Stimulated activated CD4-positive, alpha-beta T cell treated with anti-CD3 and anti-CD28 coated beads, Interleukin-1b, Interleukin-23, amount 100 ng/mL, for 1 hour (primary cell): ENCODE measurements at places on chromosomes 2 and 18.

GRCh38 chr2:110853516-110853915 is 121.1 kb downstream of the ACOXL start:
- DNase-seq: no peak

GRCh38 chr2:14479486-14479885 is 153.0 kb upstream of the LRATD1 start:
- DNase-seq: no peak

- no peak for DNase-seq
Measured at GRCh38 chr2:229714736-229715541, 584 bp upstream of the DNER start.

- DNase-seq: no peak
Measured at GRCh38 chr2:5391362-5391761, 300.8 kb upstream of the SOX11 start.

- no peak for DNase-seq
Measured at GRCh38 chr2:36245651-36246050, 109.9 kb upstream of the CRIM1 start.

DNA sequence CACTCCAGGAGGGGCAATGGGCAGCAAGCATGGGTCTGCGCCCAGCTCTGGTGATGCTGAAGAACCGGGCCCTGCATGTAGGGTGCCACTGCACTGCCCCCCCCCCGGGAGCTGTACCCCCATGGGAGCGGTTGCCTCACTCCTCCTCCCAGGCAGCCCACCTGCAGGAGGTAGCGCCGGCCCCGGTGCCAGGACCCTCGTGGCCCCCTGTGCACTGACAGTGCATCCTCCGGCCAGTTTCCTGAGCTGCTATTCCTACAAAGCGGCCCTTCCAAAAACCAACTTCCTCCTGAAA is 109.4 kb downstream of the ZNF516 start:
- DNase-seq: no peak

DNA sequence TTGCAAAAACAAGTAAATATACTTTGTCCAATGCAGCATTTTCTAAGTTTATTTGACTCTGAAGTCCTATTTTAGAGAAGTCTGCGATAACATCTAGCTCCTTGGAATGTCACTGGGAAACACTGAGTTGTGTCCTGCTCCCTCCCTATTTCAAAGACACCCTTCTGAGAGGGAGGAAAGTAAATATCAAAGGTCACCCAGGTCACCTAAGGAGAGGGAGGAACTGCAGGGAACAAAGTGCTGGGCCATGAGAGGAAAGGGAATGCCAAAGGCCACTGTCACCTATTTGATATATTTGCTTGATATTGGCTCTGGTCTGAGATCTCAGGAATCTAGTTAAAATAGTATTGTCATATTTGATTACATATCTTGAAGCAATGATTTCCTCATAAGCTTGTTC is 201.3 kb downstream of the GCA start:
- no peak for DNase-seq

DNA sequence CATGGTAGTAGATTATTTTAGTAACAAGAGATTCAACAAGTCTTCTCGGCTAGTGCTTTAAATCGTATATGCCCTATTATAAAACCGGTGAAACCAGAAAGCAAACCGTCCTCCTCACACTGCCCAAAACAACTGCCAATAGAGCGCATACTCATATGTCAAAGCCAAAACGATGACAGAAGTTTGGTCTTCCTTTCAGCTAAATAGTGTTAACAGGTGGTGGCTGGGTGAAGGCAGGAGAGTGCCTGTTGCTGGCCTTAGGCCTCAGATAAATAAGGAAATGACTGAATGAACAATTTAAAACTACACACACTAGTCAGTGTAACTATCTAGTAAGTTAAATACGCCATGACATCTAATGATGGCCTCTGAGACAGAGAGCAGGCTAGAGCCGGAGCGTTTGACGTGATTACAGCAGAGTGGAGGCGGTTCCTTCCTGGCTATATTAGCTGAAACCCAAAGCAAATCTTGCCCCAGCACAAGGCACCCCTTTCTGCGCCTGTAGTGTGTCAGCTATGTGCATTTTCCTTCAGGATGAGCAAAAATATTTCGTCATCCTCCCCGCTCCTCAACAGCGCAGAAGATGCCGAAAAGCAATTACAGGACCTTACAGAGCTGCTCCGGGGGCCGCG is 1.6 kb downstream of the LONRF2 start:
- no peak for DNase-seq

DNA sequence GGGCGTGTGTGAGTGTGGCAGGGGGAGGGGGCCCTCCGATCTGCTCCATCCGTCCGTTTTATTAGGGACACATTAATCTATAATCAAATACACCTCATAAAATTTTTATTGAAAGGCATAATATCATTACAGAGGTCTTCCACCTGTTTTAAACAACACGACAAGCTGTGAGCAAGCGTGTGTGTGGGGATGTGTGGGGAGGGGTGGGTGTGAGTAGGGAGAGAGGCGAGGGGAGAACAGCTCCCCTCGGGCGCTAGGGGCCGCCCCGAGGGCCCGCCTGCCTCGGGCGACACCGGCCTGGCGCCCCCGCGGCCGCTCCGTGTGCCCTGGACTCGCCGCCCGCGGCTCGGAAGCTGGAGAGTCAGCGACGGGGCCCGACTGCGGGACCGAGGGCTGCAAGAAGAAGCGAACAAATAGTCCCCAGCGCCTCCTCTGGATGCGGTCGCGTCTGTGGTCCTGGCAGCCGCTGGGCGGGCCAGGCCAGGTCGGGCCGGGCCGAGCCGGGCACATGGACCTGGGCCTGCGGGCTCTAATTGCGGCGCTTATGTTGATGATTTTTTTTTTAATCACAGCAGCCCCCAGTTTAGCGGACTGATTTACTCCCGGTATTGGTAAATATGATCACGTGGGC is 352 bp upstream of the HOXD9 start:
- DNase-seq: no peak

DNA sequence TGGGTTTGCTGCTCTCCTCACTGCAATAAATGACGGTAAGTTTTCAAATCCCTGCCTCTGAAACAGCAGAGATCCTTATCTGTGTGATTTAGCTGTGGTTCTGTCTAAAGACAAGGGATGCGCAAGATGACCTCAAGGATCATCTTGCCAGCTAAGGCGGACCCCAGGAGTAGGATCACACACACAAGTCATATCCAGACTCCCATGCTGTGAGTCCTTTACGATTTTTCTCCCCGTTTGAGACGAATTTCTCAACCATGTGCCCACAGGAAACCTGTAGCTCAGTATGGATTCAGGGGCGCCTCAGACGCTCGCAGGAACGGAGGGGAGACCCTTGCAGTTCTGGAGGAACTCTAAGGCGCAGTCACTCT is 11.1 kb upstream of the DCTN1 start:
- no peak for DNase-seq

GRCh38 chr18:39062426-39062825 is 1496.8 kb upstream of the CELF4 start:
- no peak for DNase-seq

- no peak for DNase-seq
Measured at GRCh38 chr2:164896634-164897355, 55.2 kb upstream of the COBLL1 start.

DNA sequence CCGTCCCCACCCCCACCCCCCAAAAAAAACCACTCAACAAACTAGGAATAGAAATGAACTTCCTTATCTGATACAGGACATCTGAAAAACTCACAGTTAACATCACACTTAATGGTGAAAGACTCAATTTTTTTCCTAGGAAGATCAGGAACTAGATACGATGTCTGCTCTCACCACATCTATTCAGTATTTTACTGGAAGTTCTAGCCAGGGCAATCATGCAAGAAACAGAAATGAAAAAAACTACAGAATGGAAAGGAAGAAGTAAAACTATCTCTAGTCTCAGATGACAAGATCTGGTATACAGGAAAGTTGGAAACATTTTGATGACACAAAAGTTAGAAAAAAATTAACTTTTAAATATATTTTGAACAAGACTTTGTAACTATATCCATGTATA is 114.4 kb upstream of the FZD5 start:
- no peak for DNase-seq

- no peak for DNase-seq
Measured at GRCh38 chr2:148614014-148614321, 30.6 kb upstream of the EPC2 start.

- no peak for DNase-seq
Measured at GRCh38 chr2:229226382-229226781, 44.7 kb downstream of the PID1 start.

GRCh38 chr18:9910661-9911060 is 3.2 kb upstream of the VAPA start:
- DNase-seq: no peak

DNA sequence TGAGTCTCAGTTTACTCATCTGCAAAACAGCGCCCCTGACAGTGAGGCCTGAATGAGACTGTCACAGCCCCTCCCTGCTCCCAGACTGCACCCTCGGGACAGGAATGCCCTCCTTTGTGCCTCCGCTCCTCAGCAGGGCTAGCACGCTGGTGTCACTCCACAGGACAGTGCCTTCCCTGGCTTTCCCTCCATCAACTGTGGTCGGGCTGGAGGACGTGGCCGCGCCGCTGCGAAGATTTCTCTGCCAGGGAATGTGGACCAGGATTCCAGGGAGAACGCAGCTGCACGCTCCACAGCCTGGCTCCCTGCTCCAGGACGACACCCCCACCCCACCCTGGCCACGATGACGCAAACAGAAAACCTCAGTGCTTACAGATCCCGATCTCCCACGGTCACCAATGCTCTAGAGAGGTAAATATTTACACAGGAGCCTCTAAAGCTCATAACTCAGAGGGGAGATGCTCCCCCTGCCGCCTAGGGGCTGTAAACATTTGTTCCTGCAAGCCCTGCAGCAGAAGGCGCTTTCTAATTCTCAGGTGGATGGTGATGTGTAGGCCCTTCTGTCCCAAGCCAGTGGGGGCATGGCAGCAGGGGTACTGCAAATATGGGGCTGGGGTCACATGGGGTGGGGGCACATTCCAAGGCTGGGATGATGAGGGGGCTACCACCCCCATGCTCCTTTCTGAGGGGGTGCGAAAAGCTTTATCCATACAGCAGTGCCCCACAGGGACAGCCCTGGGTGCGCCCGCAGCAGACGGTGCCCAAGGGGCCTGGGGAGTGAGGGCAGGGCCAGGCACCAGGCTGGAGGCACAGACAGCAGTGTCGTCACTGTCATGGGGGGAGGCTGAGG is 12.4 kb downstream of the HS6ST1 start:
- no peak for DNase-seq

DNA sequence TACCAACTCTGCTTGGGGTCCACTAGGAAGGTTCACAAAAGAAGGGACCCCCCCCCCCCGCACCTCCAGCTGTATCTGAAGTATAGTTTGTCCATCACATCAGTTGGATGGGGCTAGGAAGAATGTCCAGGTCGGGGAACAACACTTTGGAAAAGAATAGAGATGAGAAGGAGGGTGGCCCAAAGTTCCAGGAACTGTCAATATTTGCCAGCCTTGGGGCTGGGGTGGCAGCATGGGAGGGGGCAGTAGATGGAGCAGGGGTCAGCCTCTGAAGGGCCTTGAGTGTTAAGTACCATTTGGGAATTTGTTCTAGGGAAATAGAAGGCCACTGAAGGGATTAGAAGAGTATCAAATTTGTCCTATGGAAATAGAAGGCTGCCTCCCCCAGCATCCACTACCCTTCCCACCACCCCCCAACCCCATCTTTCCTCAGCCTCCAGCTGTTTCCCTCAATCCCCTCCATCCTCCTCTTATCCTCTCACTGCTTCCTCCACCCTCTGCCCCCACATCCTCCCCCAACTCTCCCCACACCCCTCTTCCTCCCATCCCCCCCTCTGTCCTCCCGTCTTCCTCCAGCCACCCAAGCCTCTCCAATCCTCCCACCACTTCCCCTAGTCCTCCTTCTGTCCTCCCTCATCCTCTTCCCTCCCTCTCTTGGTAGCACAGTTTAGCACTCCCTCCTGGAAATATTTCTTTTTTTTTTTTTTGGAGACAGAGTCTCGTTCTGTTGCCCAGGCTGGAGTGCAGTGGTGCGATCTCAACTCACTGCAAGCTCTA is 2.0 kb upstream of the KIDINS220 start:
- no peak for DNase-seq
